ENCODE measurements at places on chromosomes 7 and 10.
A peak's percentile ranks its signal among the peaks of the same experiment; 100 is the strongest.

DNA sequence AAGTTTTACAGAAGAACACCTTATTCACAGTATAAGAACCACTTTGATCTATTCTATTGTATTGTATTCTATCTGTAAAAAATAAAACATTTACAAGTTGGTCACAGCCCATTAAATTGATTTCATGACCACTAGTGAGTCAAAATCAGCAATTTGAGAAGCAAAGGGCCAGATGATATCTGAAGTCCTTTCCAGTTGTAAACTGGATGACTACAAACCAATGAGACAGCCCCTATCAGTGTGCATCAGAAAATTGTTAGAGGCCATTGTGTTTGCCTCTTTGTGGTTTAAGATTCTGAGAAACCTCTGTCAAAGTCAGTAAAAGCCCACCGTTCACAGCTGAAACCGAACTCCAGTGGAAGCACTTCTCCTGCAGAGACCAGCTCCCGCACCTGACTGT lies 54.8 kb downstream of the TBXAS1 start:
- DNase-seq, result no peak

GRCh38 chr10:35259769-35260397 lies 76.4 kb upstream of the CCNY start:
- DNase-seq, result no peak

GRCh38 chr7:106178593-106179134 lies 66.6 kb upstream of the SYPL1 start:
- DNase-seq, result no peak

GRCh38 chr10:124691002-124691401 lies 53.2 kb downstream of the FAM53B start:
- DNase-seq, result no peak

DNA sequence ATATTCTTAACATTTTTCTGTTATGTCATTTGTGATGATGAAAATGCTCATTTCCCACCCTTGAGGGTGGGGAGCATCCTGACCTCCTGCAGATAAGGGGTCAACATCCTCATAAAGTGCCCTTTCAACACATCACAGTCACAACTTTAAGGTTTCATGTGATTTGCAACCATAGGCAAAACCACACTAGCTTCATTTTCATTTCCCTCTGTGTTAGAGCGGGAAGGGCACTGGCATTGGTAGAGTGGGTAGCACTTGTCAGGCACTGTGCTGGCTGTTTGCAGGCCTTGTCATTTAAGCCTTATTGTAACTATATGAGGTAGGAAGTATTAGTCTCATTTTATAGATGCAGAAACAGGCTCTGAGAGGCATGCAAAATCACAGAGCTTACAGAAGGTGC lies 39.8 kb downstream of the PSMC2 start:
- no peak for DNase-seq

- no peak for DNase-seq
Measured at GRCh38 chr10:59216178-59216869, 39.9 kb downstream of the PHYHIPL start.

- DNase-seq, result no peak
Measured at GRCh38 chr7:21185653-21186265, 242.1 kb upstream of the SP4 start.

GRCh38 chr10:29034592-29034991 lies 254.3 kb upstream of the LYZL1 start:
- DNase-seq, result no peak

DNA sequence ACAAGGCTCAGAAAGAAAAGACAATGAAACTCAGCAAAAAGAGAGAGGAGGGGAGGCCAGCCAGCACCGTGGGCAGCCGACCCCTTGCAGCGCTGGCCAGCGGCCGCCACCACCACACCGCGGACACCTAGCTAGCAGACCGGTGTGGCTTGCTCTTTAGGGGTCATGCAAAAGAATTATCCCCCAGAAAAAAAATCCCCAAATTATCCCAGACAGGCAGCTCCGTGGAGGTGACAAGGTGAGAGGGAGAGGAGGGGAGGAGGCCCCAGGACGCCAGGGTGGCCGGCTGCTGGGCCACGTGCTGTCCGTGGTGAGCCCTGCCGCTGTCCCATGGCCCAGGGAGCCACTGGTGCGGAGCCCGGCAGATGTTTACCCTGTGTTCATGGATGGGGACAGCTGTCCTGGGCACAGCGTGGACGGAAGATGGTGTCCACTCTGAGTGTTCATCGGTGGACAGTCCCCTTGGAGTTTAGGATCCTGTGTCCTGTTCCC lies 16.5 kb downstream of the YKT6 start:
- DNase-seq, result no peak

DNA sequence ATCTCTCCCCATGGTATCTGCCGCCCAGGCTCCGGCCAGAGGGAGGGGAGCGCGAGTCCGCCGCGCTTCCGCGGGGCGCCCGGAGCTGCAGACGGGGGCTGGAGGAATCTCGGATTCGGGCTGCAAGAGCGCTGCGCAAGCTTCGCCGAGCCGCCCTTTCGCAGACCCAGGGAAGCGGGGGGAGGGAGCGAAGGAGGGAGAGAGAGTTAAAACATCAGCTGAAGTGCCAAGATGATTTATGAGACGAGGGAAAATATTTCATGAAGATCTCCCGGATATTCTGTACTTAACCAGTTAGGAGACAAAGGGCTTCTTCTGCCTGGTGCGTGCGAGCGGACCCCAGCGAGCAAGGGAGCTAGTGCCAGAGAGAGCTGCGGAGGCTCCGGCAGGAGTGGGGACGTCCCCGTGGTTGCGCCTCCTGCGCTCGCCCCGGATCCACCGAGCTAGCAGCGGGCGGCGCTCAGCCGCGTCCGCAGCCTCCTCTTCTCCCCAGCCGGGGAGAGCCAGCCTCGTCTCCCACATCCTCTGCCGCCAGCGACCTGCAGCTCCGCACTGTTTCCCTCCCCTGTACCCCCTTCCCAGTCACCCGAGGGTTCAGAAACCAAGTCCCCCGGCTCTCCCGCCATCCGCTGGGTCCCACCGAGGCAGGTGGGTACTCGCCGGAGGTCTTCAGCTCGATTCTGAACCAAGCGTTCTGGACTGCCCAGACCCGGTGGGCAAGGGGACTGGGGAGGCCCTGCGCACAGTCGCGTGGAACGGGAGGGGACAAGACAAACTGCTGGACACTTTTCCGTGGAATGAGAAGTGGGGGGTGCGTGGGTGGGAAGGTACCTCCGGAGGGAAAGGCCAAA lies 1.0 kb upstream of the PAX2 start:
- peak; percentile 67 for DNase-seq

DNA sequence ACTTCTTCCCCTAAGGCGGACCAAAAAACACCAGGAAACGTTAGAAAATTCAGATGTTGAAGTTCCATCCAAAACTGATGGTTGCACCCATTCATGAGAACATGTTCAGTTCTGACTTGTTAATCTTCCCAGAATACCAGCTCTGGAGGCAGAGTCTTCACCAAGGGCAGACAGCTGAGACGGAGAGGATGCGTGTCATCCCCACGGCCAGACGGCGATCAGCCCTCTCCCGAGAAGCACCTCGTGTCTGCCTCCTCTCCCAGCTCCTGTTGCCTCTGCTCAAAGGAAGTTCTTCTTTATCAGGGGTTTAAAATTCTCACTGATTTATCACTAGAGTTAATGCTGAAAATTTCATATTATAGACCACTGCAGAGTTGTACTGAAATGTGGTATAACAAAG lies 269.7 kb downstream of the ZMYND11 start:
- no peak for DNase-seq

DNA sequence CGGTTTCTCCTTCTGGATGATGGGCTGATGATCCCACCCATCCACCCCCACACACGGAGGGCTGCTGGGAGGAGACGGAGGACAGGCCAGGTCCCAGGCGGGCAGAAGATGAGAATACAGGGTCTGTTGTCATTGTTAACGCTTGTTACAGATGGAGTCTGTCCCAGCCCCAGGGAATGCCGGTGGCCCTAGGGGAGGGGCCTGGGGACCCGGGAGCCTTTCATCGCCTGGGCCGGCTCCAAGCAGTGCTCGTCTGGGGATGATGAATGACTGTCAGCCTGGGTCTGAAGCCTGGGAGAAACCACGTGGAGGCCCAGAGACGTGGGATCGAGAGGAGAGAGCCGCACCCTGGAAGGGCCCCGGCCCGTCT lies 69.2 kb downstream of the UNCX start:
- DNase-seq, result no peak

- no peak for DNase-seq
Measured at GRCh38 chr7:130948822-130949221, 214.8 kb upstream of the KLF14 start.

DNA sequence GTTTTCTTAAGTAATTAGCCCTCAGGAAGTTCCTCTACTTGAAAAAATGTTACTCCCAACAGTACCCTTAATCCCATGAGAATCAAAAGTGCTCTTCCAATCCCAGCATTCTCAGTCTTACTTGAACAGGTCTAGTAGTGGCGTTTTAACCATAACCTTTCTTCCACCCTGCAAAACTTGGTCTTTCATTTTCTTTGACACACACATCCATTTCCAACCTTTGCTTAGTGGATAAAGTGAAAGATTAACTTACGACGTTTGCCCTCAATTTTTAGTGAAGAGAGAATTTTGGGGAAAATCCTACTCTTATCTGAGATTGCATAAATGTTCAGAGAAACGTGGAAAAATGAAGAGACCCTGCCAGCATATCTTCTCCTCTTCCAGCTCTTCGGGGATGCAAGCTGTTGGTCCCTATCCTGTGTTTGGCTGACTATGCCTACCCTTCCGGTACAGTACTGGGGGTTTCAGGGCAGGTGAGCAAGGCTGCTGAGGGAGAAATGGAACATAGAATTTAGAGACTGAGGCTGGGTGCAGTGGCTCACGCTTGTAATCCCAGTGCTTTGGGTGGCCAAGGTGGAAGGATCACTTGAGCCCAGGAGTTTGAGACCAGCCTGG lies 18.8 kb downstream of the WBP1L start:
- no peak for DNase-seq

- no peak for DNase-seq
Measured at GRCh38 chr7:83509255-83510021, 139.5 kb downstream of the SEMA3E start.

DNA sequence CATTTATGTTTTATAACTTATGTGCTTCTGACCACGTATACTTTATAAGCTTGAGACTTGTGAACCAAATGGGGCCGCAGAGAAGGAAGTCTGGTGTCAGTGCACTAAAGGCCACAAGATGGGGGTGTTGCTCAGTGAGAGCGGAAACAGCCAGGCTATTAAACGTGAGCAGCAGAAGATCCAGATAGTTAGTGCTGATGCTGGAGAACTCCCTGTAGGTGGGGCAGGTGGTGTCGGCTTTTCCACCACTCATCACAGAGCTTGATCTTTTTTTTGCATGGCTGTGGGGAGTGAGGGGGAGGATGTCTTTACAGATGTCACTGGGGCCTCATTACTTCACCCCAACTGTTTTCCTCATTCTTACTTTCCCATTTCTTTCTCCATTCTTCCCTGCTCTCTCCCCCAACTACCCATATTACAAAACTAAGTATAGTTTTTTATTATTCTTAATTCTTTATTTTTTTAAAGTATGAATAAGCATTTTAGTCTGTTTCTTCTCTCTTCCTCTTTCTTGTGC lies 34.7 kb downstream of the ACADSB start:
- peak; percentile 60 for DNase-seq

GRCh38 chr7:42914009-42914408 lies 2.1 kb upstream of the C7orf25 start:
- no peak for DNase-seq

DNA sequence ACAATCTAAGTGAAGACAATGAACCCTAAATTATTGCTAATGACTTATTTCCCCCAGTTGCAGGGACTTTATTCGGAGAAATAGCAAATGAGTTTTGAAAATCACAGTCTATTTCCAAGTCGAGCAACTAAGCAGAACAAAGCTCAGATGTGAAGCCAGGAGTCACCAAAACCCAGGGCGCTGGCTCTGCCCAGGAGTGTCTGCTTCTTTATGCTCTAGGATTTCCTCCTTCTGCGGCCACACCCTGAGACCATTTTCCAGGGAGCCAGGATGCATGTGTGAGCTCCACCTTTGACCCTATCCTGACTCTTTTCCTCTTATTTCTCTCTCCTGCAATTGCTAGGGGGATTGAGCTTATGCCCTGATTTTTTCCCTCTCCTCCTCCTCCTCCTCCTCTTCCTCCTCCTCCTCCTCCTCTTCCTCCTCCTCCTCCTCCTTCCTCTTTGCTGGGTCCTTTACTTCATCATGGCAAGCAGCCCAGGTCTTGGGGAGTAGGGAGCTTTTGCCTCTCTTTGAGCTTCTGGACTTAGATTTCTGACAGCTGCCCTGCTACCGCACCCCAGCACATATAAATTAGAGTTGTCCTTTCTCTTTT lies 234.4 kb downstream of the ARL4A start:
- DNase-seq, result no peak

DNA sequence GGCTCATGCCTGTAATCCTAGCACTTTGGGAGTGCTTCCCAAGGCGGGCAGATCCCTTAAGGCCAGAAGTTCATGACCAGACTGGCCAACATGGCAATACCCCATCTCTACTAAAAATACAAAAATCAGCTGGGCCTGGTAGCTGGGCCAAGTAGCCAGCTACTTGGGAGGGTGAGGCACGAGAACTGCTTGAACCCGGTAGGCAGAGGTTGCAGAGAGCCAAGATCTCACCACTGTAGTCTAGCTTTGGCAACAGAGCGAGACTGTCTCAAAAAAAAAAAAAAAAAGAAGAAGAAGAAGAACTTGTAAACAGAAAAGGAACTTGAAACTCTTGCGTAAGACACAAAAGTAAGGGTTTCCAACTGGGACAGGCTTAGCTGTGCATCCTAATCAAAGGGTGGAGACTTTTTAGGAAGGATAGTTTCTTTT lies 5.6 kb upstream of the IFIT2 start:
- DNase-seq, result no peak

GRCh38 chr10:23046027-23046426 lies 49.4 kb upstream of the MSRB2 start:
- DNase-seq, result no peak

GRCh38 chr7:42029405-42029804 lies 207.6 kb downstream of the GLI3 start:
- no peak for DNase-seq

- DNase-seq, result no peak
Measured at GRCh38 chr10:5297466-5297865, 67.3 kb upstream of the UCN3 start.

DNA sequence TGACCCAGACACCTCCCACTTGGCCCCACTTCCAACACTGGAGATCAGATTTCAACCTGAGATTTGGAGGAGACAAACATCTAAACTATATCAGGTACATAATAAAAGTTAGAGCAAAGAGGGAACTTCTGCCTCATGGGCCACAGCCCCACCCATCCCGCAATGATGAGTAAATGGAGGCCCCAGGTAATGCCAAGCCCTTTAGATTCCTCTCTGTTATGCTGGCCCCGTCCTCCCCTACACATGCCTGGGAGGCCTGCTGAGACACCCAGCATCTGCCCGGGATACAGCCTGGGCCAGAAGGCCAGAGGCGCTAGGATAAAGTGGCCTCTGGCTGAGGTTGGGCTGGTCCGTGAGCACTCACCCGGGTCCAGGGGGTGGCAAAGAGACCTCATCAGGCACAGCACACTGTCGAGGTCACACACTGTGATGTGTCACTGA lies 185.5 kb upstream of the SH2B2 start:
- peak; percentile 37 for DNase-seq

GRCh38 chr10:132616170-132616995 lies 78.8 kb downstream of the INPP5A start:
- DNase-seq, result peak; percentile 86

DNA sequence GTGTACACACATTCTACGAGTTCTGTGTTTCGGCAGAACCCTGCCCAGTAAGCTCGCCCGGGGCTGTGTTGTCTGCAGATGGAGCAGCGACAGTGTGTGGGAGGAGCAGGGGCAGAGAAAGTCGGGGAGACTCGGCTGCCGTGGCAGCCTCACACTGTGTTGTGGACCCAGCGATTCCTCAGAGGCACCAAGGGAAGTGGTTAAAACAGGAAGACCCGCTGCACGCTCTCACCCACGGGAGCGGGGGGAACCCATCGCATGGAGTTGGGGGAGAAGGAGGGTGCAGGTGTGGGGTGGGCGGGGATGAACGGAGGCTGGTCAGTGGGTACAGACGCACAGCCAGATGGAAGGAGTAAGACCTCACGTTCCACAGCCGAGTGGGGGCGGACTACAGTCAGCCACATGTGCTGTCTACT lies 250.2 kb downstream of the ELFN1 start:
- DNase-seq, result peak; percentile 73
